ENCODE measurements at places on chromosomes 3 and 15.

GRCh38 chr3:125055331-125055912 is 375 bp downstream of the HEG1 start:
- no peak for DNase-seq

GRCh38 chr3:52221563-52222318 is 3.7 kb downstream of the TLR9 start:
- DNase-seq: no peak

GRCh38 chr3:125003369-125003853 is 52.4 kb downstream of the HEG1 start:
- DNase-seq: no peak

GRCh38 chr3:37921025-37921424 is 59.3 kb downstream of the CTDSPL start:
- no peak for DNase-seq

DNA sequence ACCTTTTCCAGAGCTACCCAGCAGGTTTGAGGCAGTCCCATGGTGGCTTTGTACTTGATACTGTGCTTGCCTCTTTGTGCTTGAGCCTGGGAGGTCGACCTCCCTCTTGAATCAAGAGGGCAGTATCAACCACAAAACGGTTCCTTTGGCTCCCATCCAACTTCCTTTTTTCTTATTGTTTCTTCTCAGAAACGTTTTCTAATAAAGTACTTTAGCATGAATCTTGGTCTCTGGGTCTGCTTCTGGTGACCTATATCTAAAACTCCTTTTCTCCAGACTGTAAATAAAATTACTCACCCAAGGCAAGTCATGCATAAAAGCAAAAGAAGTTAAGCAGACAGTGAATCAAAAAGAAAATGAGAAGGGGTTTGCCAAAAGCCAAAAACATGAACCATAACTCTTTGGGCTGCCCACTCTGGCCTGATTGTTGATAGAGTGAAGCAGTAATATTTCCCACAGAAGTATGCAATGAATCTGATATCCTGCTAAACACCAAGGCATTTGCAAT is 112.2 kb upstream of the SLC4A7 start:
- no peak for DNase-seq

DNA sequence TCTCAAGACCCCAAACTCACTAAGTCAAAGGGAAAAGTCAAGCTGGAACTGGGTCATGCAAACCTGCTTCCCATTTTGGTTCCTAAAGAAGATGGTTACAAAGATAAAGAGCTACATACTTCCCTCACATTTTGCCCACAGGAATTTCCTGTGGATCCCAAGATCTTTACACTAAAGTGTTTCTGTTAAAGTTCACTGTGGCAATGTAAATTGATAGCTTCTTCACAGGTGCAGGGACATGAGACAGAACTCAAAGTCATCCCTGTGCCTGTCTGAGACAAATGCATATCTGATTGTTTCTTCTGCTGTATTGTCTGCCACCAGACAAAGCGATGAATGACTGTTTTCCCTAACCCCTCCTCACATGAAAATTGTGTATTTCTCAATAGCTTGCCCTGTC is 567.8 kb downstream of the ZIC1 start:
- DNase-seq: no peak

GRCh38 chr15:80580536-80581260 is 114.4 kb upstream of the ABHD17C start:
- DNase-seq: no peak

All from D721Med (cell line).